Left forelimb (tissue), 1 donor: ENCODE measurements at places on chromosomes 7 and 10.

- DNase-seq, result no peak
These were observed 48.7 kb downstream of the LSMEM1 start for GRCh38 chr7:112529521-112529920.

DNA sequence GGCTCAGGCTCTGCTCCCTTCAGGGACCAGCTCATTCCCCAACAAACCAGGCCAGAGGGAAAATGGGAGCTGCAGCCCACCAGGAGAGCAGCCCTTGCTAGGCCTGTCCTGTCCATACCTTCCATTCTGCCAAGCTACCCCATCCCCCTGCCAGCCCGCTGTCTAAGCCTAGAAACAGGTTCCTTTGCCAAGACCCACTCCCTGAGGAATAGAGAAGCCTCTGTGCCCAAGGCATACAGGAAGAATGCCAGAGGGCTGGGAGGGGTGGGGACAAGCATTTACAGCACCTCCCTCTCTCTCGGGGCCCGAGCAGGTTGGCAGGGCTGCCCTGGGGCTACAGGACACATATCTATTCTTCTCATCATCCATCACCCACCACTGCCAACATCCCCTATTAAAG is 178.3 kb downstream of the GRID1 start:
- DNase-seq, result peak; percentile 37

GRCh38 chr7:52502281-52502680 is 533.2 kb upstream of the POM121L12 start:
- DNase-seq, result no peak

- no peak for DNase-seq
These were observed 57.9 kb downstream of the ZNF22 start for GRCh38 chr10:45058580-45058979.

DNA sequence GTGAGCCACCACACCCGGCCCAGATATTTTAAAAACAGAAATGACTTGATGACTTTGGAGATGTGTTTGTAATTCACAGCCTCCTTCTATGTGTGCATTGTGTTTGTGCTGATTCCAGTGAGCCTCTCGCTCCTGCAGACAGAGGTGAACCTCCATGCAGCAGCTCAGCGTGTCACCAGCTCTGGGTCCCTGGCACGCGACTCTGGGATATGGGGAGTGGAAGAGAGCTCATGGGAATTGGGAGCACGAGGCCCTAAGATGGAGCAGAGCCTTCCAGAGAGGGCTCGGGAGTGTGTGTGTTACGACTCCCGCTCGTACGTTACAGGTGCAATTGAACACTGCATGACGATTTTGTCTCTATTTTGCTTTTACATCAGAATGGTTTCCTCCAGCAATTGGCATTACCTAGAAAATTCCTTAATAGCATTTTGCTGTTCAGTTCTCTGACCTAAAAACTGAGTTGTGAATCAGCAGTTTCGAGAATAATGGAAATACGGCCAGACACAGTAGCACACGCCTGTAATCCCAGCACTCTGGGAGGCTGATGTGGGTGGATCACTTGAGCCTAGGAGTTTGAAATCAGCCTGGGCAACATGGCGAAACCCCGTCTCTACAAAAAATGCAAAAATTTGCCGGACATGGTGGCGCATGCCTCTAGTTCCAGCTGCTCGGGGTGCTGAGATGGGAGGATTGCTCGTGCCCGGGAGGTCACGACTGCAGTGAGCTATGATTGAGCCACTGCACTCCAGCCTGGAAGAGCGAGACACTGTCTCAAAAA is 204.6 kb downstream of the CUX1 start:
- no peak for DNase-seq

DNA sequence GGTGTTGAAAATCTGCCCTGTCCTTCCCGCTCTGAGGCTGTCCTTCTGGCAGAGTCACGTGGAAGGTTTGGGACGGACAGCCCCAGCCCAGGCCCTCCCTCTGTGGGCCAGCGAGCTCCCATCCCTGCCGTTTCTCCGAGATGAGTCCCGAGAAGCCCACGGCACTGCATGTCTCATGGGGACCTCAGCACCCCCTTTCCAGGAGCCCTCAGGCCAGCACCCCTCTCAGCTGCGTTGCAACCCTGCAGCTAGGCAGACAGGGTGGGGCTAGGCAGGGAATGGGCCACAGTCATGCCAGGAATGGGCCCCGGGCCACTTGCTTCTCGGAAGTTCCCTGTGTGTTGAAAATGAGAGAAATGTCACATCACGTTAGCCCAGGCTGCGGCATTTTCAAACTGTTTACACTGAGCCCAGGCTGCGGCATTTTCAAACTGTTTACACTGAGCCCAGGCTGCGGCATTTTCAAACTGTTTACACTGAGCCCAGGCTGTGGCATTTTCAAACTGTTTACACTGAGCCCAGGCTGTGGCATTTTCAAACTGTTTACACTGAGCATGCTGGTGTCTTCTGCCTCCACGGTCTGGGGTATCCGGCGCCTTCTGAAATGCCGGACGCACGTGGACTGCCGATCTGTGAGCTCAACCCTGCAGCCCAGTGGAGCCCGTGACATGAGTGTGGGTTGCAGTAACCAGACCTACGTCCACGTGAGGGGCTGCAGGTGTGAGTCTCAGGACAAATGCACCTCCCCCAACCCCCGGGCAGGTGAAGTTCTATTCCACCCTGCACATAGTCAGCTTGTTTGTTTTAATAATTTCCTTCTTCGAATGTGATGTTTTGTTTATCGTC is 42.6 kb downstream of the FAM20C start:
- no peak for DNase-seq

GRCh38 chr10:72802332-72802731 is 91.2 kb upstream of the OIT3 start:
- DNase-seq, result no peak

DNA sequence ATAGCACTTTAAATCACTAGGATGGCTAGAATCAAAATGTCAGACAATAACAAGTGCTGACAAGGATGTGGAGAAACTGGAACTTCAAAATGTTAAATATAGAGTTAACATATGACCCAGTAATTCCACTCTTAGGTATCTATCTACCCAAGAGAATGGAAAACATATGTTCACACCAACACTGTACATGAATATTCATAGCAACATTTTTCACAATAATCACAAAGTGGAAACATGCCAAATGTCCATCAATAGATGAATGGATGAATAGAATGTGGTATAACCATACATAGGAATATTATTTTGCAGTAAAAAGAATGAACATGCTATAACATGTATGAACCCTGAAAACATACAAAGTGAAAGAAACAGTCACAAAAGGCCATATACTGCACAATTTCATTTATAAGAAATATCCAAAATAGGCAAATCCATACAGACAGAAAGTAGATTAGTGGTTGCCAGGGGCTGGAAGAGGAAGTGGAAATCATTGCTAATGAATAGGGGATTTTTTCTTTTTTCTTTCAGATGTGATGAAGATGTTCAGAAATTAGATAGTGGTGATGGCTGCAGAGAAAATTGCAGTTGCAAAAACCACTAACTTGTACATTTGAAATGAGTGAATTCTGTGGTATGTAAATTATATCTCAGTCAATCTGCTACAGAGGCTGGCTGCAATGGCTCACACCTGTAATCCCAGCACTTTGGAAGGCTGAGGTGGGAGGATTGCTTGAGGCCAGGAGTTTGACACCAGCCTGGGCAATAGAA is 93.0 kb downstream of the CPVL start:
- no peak for DNase-seq

DNA sequence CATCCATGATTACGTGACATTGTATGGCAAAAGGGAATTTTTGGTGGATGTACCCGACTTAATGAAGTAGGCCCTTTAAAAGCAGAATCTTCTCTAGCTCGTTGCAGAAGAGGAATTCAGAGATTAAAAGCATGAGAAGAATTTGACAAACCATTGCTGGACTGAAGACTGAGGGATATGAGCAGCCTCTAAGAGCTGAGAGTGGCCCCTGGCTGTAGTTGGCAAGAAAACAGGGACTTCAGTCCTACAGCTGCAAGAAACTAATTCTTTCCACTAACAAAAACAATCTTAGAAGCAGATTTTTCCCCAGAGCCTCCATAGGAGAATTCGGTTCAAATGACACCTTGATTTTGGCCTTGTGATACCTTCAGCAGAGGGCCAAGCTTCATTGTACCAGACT is 34.1 kb downstream of the MACC1 start:
- DNase-seq, result no peak

DNA sequence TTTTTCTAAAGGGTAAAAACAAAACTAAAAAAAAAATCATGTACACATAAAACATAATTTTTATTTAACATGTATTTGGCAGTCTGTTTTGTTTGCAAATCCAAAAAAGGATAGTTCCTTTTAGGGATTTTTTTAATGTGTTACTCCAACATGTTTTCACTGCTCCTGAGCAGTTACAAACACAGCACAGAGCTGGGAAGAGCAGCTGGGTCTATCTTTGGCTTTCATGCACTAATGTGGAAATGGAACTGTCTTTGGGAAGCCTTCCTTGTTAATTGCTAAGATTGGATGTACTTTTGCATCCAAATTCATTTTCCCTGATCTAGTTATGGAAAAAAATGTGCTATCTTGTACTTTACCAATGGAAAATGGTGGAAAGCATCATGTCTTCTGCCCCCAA is 1035.1 kb downstream of the CNTNAP2 start:
- no peak for DNase-seq

DNA sequence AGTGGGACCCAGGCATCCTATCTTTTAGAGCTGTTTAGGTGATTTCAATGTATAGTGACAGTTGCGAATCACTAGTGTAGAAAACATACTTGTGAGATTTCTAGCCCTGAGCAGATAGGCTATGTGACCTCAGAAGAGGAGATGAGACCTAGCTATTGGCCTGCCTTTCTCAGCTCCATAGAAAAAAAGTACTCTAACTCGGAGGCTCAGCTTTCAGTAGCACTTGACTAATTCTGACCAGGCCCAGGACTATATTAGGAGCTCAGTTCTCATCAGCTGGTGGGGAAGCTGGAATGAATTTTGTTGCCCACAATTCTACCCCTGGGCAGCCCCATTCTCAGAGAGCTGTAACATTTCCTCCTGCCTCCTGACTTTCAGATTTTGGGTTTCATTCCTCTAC is 179.9 kb upstream of the NAMPT start:
- DNase-seq, result no peak

GRCh38 chr7:39413636-39414223 is 152.5 kb upstream of the YAE1 start:
- no peak for DNase-seq

DNA sequence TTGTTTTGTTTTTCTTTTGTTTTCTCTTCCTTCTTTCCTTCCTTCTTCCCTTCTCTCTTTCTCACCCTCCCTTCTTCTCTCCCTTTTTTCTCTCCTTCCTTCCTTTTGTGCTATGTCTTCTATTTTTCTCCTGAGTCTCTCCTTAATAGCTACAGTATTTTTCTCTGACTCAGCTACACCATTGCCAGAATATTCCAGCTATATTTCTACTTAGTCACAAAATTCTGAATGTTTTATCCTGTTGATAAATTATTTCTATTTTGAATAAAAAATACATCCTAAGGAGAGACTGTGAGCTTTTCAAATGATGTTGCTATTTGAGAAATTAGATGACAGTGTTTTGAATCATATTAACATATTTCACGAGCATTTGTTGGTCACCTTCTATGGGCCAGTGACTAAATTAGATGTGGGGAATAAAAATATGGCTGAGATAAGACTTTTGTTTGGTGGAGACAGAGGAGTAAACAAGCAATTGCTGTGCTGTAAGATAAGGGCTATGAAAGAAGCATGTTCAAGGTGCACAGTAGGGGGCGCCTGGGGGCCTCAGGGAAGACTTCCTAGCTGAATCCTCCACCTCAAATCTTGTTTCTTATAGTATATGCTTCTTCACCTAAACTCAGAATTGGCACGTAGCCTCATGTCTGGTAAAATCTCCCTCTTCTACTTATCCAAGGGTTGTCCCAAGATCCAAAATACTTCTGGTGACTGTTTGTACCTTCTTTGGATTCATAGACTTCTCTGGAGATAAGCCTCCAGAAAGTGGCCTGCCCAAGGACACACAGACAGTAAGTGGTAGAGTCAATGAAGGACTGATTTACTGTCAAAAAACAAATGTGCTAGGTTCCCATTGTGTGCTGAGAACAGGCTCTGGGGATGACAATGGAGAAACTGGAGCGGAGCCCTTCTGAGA is 115.5 kb upstream of the CREB5 start:
- DNase-seq, result no peak

DNA sequence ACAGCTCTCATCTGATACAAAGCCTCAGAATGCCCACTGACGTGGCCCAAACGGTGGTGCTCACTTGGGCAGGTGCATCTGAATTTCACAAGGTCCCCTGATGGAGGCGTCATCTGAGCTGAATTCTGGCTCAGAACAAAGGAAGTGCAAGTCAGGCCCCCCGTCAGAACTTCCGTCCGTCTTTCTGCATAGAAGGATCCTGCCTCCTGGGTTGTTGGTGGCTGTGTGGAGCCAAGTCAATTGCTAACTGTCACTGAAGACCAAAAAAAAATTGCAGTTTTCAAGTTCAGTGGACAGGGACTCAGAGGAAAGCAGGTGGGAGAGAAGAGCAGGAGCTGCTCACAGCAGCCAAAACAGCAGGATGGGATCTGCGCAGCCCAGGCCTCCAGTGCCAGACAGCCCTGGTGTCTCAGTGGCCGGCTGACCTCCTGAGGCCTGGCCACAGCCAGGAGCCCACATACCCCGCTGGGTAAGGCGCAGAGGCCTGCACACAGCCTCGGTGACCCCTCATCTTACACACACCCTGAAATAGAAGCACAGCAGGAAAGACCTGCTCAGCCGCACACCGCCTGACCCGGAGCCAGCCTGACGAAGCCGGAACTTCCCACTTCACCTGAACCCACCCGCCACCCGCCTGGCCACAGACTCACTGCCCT is 49.4 kb downstream of the PYROXD2 start:
- no peak for DNase-seq

GRCh38 chr7:3922175-3922635 is 621.2 kb downstream of the SDK1 start:
- DNase-seq, result no peak

DNA sequence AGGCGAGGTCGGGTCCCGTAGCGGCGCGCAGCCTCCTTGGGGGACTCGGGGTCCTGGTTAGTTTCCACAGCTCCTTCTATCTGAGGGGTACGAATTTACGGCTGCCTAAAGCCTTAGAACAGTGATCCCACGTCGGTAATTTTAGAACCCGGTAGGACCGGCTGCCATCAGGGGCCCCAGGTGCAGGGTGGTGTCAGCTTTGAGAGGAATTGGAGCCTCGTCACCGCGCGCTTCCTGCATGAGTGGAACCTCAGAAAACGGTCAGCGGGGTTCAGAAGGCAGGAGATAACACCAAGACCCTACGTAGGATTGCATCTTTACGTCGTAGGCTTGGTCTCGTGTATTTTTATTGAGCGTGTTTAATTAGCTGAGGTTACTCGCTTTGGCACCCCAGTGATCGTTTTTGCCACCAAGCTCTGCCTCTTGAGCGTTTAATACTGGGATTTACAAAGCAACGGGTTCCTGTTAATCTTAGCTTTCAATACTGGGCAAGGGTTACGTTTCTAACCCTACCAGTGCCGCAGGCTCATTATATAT is 443 bp downstream of the RNF32 start:
- no peak for DNase-seq

GRCh38 chr7:40569326-40569725 is 434.5 kb downstream of the SUGCT start:
- no peak for DNase-seq

- DNase-seq, result no peak
These were observed 434.7 kb downstream of the TNS3 start for GRCh38 chr7:47147213-47147631.

- no peak for DNase-seq
These were observed 90.7 kb upstream of the C1QL3 start for GRCh38 chr10:16612115-16612980.
